Right atrium auricular region (tissue), 2 donors: ENCODE measurements at places on chromosomes 16 and 17.

DNA sequence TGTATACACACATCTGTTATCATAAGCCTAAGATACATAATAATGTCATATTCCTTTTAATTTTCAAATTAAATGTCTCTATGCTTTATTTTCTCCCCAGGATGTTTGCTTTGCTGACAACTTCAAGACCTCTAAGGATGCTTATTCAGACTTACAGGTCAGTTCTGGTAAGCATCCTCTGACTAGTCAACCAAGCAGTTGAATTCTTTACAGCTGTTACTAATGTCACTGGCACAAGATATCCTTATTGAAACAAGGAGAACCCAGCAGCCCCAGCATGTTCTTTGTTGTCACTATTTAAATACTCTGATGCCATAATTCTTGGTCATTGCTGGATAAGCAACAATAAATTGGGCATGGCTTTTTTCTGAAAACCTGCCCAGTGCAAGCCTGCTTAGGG, 232.3 kb upstream of the PMFBP1 start:
- DNase-seq: no peak
- no peaks in the 10 kb centered on the region for H3K36me3 ChIP-seq
- H3K4me1 ChIP-seq: no peaks in the 10 kb centered on the region
- no peak overlapping the region for H3K27ac ChIP-seq

DNA sequence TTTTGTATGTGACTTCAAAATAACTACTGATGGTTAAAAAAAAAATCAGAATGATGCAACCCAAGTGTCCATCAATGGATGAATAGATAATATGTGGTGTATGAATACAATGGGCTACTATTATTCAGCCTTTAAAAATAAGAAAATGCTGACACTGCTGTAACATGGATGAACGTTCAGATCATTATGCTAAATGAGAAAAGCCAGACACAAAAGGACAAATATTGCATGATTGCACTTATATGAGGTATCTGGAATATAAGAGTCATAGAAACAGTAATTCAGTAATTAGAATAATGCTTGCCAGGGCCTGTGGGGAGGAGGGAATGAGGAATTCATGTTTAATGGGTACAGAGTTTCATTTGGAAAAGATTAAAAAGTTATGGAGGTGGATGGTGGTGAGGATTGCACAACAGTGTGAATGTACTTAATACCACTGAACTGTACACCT, 25.4 kb downstream of the TENT4B start:
- DNase-seq: no peak
- no peak overlapping the region for H3K4me3 ChIP-seq
- no peaks in the 10 kb centered on the region for H3K4me1 ChIP-seq
- H3K27ac ChIP-seq: no peak overlapping the region
- H3K27me3 ChIP-seq: no peaks in the 10 kb centered on the region

GRCh38 chr17:32141679-32142037, 644 bp upstream of the RHOT1 start:
- H3K4me1 ChIP-seq: peaks cover 34% of the 10 kb centered on the region
- no peaks in the 10 kb centered on the region for H3K27me3 ChIP-seq
- H3K27ac ChIP-seq: peak overlapping the region; percentile 93
- no peak for DNase-seq
- H3K36me3 ChIP-seq: no peaks in the 10 kb centered on the region

DNA sequence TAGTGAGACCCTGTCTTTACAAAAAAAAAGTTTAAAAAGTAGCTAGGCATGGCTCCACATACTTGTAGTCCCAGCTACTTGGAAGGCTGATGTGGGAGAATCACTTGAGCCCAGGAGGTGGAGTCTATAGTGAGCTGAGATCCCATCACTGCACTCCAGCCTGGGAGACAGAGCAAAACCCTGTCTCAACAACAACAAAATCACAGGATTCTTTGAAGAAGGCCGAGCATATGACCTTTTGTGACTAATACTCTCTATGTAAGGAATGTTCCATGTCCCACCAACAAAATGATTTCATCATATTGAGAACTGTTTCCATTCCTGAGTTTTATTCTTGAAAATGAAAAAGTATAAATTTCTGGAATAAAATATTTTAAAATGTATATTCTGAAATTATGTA, 58.9 kb upstream of the EFCAB3 start:
- no peaks in the 10 kb centered on the region for H3K4me1 ChIP-seq
- no peak for DNase-seq
- no peak overlapping the region for H3K27ac ChIP-seq
- H3K27me3 ChIP-seq: no peaks in the 10 kb centered on the region
- no peaks in the 10 kb centered on the region for H3K36me3 ChIP-seq

- H3K4me1 ChIP-seq: no peaks in the 10 kb centered on the region
- DNase-seq: no peak
- H3K4me3 ChIP-seq: no peak overlapping the region
- H3K27ac ChIP-seq: no peak overlapping the region
- no peaks in the 10 kb centered on the region for H3K27me3 ChIP-seq
- no peaks in the 10 kb centered on the region for H3K36me3 ChIP-seq
These were observed 2.3 kb upstream of the MT1M start for GRCh38 chr16:56630134-56630533.

DNA sequence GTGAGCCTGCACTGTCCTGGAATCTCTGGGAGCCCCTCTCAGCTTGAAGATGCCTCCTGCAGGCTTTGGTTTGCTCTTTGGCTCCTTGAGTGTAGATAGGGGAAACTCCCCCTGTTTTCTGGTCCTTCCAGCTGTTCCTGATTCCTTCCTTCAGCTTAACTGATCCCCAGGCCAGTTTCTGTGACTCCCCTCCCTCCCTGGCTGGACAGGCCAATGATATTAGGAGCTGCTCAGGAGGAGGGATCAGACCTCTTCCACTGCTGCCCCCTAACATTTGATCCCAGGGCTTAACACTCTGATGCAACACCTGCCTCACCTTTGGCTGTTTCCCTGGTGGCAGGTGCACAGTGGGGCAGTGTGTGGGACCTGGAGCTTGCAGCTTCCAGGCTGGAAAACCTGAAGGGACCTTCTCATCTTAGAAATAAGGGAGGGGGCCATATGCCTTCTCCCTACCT, at the start of gene TAC4:
Gene TAC4 (minus strand): TSS at position 51 of the 455 bp plus-strand sequence. CDS start 52 bp downstream, outside the sequence.
- no peak for DNase-seq
- H3K4me1 ChIP-seq: peaks cover 45% of the 10 kb centered on the region
- no peak within 1 kb of the TSS for H3K27ac ChIP-seq
- H3K27me3 ChIP-seq: no peaks in the 10 kb centered on the region

- no peak for DNase-seq
- H3K36me3 ChIP-seq: no peaks in the 10 kb centered on the region
- H3K4me3 ChIP-seq: no peak overlapping the region
- no peaks in the 10 kb centered on the region for H3K27me3 ChIP-seq
These were observed 46.8 kb downstream of the MAP2K4 start for GRCh38 chr17:12067485-12067884.

DNA sequence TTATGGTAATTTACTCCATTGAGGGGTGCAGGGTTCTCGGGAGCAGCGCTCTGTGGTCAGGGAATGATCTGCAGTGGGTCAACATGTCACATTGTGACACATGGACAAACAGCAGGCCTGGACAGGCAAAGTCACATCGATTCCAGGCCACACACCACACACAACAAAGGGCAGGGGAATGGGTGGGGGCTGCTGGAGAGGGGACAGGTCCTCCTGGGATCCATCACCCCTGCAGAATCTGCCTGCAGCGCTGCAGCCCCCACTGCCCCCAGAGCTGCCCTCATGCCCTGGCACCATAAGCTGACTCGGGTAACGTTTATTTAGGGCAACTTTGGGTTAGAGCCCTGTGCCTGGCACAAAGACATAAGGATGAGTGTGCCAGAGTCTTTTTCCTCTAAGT, 9.1 kb downstream of the PEMT start:
- H3K4me3 ChIP-seq: no peak overlapping the region
- H3K4me1 ChIP-seq: no peaks in the 10 kb centered on the region
- no peak overlapping the region for H3K27ac ChIP-seq
- no peak for DNase-seq
- H3K36me3 ChIP-seq: no peaks in the 10 kb centered on the region
- H3K27me3 ChIP-seq: no peaks in the 10 kb centered on the region

DNA sequence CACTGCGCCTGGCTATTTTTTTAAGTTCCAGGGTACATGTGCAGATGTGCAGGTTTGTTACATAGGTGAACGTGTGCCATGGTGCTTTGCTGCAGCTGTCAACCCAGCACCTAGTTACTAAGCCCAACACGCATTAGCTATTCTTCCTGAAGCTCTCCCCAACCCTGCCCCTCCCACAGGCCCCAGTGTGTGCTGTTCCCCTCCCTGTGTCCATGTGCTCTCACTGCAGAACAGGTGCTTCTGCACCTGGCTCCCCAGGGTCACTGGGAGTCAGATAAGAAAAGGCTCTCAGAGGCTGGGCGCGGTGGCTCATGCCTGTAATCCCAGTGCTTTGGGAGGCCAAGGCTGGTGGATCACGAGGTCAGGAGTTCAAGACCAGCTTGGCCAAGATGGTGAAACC, 6.2 kb downstream of the HASPIN start:
- no peaks in the 10 kb centered on the region for H3K27me3 ChIP-seq
- no peak for DNase-seq
- H3K36me3 ChIP-seq: no peaks in the 10 kb centered on the region
- H3K4me1 ChIP-seq: no peaks in the 10 kb centered on the region
- H3K4me3 ChIP-seq: no peak overlapping the region

DNA sequence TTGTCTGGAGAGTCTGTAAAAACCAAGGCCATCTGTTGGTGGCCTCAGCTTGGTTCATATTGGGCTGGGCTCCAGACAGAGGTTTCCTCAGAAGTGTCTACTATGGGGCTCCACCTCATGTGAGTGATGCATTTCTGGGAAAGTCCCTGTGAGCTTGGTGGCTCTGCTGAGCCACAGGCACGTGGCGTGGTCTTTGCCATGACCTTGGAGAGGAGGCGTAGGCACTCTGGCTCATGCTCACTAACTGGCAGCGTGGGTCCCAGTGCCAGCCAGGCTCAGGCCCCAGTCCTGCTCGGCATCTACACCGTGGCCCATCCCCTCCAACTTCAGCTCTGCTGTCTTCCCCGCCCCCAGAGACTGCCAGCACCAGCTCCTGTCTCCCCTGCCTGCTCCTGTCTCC, 10.7 kb upstream of the SMTNL2 start:
- no peaks in the 10 kb centered on the region for H3K36me3 ChIP-seq
- H3K4me3 ChIP-seq: no peak overlapping the region
- no peaks in the 10 kb centered on the region for H3K27me3 ChIP-seq
- DNase-seq: no peak

GRCh38 chr16:30921459-30921747, 2.0 kb upstream of the FBXL19 start:
- peak overlapping the region; percentile 96 for H3K27ac ChIP-seq
- DNase-seq: no peak
- H3K4me1 ChIP-seq: no peaks in the 10 kb centered on the region
- H3K4me3 ChIP-seq: peak overlapping the region; percentile 35

GRCh38 chr16:89498839-89499238, 8.5 kb upstream of the ANKRD11 start:
- H3K27ac ChIP-seq: no peak overlapping the region
- no peaks in the 10 kb centered on the region for H3K4me1 ChIP-seq
- H3K4me3 ChIP-seq: no peak overlapping the region
- no peaks in the 10 kb centered on the region for H3K36me3 ChIP-seq
- H3K27me3 ChIP-seq: no peaks in the 10 kb centered on the region

DNA sequence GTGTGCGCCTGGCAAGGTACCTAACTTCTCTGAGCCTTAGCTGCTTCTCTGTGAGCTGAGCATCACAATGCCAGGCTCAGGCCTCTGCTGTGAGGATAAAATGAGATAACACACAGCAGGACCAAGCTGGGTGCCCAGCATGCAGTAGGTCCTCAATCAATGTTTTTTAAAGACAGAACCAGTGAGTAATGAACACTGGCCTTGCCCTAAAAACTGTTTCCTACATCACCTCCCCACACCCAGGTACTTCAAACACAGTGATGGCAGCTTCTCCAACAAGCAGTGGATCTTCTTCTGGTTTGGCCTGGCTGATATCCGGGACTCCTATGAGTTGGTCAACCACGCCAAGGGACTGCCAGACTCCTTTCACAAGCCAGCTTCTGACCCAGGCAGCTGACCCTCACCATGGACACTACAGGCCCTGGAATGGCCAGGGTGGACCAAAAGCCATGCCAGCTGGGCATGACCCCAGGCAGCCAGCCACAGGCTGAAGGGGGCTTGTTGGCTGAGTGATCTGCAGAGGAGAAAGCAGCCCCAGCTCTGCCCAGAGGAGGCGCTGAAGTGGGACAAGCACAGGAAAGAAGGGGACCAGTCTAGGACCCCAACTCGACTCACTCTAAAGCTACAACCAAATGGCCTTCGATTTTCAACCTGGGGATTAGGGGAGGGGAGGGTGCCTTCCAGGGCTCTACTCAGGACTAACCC, 3.9 kb downstream of the NAGS start:
- H3K36me3 ChIP-seq: no peaks in the 10 kb centered on the region
- DNase-seq: no peak
- peaks cover 62% of the 10 kb centered on the region for H3K4me1 ChIP-seq
- H3K27ac ChIP-seq: no peak overlapping the region
- H3K27me3 ChIP-seq: no peaks in the 10 kb centered on the region

- no peak overlapping the region for H3K27ac ChIP-seq
- peaks cover 14% of the 10 kb centered on the region for H3K27me3 ChIP-seq
- peak overlapping the region; percentile 58 for H3K4me3 ChIP-seq
- no peaks in the 10 kb centered on the region for H3K36me3 ChIP-seq
These were observed 1.4 kb downstream of the PAQR4 start for GRCh38 chr16:2970563-2970962.

DNA sequence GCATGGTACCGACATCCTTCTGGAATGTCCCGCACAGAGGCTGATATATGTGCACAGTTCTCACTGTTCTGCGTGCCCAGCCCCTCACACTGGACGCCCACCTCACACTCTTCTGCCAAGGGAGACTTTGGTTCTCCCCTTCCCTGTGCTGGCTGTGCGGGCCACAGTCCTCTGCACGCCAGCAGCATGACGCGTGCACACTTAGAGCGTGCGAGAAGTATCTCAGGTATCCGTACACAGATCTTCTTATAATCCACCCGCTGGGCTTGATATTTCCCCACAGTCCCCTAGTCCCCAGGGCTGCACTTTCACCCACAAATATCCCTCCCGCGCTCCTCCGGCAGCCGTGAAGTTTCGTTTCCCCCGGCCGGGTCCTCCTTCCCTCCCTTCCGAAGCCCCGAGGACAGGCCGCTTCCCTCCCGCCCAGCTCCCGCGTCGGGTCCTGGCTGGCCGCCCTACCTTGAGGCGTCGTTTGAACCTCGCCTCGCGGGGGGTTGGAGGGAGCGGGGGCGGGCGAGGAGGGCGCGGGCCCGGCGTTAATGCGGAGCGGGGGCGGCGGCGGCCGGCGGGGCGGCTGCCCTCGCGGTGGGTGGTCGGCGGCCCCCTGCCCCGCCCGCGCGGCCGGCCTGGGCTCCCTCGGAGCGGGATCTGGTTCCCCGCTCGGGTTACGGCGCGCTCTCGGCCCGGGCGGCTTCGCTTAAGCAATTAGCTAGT, 5.0 kb upstream of the FOXF1 start:
- peaks cover 50% of the 10 kb centered on the region for H3K27me3 ChIP-seq
- no peaks in the 10 kb centered on the region for H3K4me1 ChIP-seq
- no peak for DNase-seq
- no peak overlapping the region for H3K27ac ChIP-seq
- H3K4me3 ChIP-seq: no peak overlapping the region

GRCh38 chr17:74137416-74137815, 66.1 kb upstream of the RPL38 start:
- no peak for DNase-seq
- no peaks in the 10 kb centered on the region for H3K27me3 ChIP-seq
- H3K27ac ChIP-seq: no peak overlapping the region
- H3K36me3 ChIP-seq: no peaks in the 10 kb centered on the region
- no peaks in the 10 kb centered on the region for H3K4me1 ChIP-seq

- H3K4me3 ChIP-seq: no peak overlapping the region
- no peaks in the 10 kb centered on the region for H3K36me3 ChIP-seq
- no peaks in the 10 kb centered on the region for H3K4me1 ChIP-seq
These were observed 18.9 kb upstream of the WDR45B start for GRCh38 chr17:82666931-82667667.
